ENCODE measurements at places on chromosomes 16 and 17.

DNA sequence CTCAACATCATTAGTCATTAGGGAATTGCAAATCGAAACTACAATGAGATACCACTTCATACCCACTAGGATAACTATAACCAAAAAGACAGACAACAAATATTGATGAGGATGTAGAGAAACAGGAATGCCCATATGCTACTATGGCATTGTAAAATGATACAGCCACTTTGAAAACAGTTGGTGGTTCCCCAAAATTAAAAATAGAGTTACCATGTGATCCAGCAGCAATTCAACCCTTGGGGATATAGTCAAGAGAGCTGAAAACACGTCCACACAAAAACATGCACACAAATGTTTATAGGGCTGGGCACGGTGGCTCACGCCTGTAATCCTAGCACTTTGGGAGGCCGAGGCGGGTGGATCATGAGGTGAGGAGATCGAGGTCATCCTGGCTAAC is 10.0 kb upstream of the PECAM1 start:
- DNase-seq = no peak

DNA sequence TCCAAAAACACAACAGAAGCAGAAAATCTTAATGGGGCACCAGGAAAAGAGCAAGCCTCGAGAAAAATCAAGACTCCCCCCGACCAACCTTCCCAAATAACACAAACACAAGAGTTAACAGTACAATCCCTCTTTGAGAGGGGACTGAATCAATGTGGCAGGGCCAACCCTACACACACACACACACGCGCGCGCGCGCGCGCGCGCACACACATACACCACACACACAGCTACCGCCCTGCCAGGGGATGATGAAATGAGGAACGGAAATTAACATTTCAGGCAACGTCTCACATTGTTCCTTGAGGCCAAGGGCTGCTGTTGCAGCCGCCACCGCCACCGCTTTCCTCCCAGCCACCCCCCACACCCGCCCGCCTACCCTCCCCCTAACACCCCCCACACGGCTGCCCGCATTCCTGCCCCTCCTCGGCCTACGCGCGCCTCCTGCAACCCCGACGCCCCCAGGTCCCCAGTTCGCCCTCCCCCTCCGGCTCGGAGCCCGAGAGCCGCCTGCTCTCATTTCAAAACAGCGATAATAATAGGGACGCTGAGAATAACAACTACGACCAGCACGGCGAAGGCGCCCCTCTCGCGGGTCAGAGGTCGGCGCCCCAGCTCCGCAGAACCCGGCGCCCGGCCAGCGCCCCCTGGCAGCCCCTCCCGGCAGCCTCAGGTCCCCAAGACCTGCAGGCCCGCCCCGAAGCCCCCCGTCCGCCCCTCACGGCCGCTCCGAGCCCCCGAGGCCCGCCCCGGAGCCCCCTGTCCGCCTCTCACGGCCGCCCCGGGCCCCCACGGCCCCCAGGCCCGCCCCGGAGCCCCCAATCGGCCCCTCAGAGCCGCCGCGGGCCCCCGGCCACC is 1.1 kb downstream of the ANKRD11 start:
- DNase-seq = peak; percentile 27

GRCh38 chr17:73657473-73658116 is 13.3 kb upstream of the SDK2 start:
- DNase-seq = peak; percentile 45

GRCh38 chr17:42774066-42774745 is 957 bp downstream of the VPS25 start:
- DNase-seq = no peak

DNA sequence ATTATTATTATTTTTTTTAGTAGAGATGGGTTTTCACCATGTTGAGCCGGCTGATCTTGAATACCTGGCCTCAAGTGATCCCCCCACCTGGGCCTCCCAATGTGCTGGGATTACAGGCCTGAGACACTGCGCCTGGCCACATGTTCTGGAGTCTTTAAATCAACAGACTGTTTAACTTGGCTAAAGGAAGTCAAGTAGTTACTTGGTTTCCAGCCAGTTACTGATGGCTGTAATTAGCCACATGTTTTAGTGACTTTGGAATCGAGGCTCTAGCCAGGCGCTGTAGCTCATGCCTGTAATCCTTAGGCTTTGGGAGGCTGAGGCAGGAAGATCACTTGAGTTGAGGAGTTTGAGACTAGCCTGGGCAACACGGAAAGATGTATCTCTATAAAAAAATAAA is 699.2 kb upstream of the RBFOX1 start:
- no peak for DNase-seq

DNA sequence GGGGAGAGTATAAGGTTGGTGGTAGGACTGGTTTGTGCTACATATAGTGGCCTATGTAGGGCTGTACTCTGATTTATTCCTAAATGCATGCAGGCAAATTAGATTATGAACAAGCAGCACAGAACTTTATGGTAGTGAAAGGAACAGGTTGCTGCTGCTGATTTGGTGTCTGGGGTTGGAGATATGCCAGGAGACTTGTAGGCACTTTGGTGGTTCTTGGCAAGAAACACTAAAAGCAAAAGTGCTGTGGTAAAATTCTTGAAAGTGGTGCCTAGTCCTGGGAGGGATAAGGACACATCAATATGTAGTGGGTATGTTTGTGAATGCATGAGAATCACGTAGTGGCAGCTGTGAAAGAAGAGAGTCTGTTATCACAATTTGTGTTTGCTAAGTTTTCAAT is 2126.0 kb downstream of the TP53TG3F start:
- no peak for DNase-seq

GRCh38 chr17:49379926-49380325 is 17.9 kb upstream of the ZNF652 start:
- DNase-seq = no peak

GRCh38 chr17:41393294-41393693 is 4.1 kb downstream of the KRT31 start:
- no peak for DNase-seq
